ENCODE measurements at places on chromosomes 4 and X. TPM values are rescaled to one million over a fixed set of nuclear protein-coding genes. Genes with fewer than 3 reads are reported as not detected.

Gene IL2
- not detected for polyA plus RNA-seq

DNA sequence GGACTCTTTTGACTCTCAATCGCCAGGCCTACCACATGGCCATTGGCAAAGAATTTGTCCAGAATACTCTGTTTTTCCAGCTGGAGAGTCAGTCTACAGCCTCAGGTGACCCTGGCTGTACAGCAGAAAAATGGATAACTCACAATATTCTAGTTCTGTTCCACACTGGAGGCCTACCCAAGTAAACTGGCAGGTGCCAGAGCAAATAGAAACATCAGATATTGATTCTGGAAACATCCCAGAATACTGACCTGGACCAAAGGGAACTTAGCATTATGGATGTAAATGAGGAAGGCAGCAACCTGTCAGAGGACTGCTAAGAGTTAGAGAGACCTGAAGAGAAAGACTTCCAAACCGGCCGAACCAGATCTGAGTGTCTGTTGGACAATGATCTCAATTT is 147.9 kb upstream of the SMAD1 start:
- DNase-seq: no peak

Gene NUDT11
- 78.7 TPM for polyA plus RNA-seq

- no peak for DNase-seq
Measured at GRCh38 chr4:181701214-181701613, 542.0 kb upstream of the TENM3 start.

DNA sequence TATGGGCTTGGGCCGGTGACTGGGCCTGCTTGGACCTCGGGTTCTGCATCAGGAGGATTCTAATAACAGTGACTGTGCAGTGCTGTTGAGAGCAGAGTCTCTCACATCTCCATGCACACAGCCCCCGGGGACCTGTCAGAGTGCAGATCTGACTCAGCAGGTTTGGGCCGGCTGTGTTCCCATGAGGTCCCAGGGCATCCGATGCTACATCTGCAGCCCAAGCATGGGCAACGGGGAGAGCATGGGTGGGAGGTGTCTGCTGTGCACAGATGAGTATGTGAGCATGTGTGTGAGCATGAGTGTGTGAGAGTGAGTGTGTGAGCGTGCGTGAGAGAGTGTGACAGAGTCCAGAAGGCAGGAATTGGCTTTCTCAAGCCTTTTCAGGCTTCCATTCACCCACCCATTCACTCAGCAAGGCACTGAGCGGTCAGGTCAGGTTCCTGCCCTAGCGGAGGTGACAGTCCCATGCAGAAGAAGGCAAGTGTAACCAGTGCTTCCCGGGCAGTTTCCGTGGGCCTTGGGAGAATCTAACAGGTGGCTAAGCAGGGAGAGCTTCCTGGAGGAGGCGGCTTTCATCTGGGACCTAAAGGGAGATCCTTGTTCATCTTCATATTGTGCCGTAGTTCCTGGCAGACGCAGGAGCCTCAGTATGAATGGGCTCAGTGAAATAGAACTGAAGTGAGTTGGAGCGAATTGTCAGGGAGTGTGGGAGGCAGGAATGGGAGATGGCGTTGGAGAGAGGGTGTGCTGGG is 62.6 kb downstream of the SORCS2 start:
- no peak for DNase-seq
